CD8-positive, alpha-beta memory T cell (primary cell): ENCODE measurements at places on chromosomes 5 and 9. TPM values are rescaled to one million over a fixed set of nuclear protein-coding genes. Genes with fewer than 3 reads are reported as not detected.

Gene ELP1
- 38.7 TPM for total RNA-seq

Gene MUSK
- not detected for total RNA-seq

Gene HTR4
- not detected for total RNA-seq

Gene PTGDS
- total RNA-seq: 0.49 TPM

Gene YIPF5
- total RNA-seq: 40.8 TPM

Gene C5orf63
- total RNA-seq: 11.9 TPM

Gene CDX1
- not detected for total RNA-seq

GRCh38 chr5:5270958-5271785 lies 131.0 kb downstream of the ADAMTS16 start:
- no peak for DNase-seq

GRCh38 chr5:122187426-122187825 lies 58.1 kb downstream of the ZNF474 start:
- DNase-seq: no peak

- DNase-seq: no peak
Measured at GRCh38 chr9:4923580-4924544, 61.2 kb upstream of the JAK2 start.

DNA sequence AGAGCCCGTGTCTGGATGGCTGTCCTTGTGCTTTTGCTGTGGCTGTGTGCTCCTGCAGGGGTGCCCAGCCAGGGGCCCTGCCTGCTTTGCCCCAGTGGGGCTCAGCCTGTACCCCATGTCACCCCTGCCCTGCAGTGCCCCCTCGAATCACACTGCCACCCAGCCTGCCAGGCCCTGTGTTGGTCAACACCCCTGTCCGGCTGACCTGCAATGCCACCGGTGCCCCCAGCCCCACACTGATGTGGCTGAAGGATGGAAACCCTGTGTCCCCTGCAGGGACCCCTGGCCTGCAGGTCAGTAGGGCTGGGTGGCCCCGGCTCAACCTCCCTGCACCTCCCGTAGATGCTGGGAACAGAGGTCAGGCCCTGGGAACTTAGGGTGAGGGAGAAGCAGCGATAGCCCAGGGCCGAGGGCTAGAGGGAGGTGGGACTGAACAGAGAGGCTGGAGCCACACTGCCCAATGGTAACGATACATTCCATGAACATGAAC lies 82.8 kb upstream of the ASS1 start:
- no peak for DNase-seq

DNA sequence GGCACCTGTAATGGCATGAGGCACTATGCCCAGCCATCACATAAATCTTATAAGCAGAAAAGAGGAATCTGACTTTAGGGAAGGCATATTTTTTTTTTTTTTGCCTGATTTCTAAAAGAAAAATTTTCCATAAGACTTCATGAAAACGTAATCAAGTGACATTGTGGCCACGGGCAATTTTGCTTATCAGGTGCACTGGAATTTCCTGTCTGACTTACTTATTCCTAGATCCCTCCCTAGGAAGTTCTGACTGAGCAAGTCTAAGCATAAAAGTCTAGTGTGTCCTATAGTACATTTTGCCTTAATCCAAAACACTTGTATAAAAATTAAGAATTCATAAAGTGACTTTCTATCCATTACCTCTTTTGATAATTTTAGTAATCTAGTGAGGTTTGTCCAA lies 12.5 kb downstream of the C5orf46 start:
- no peak for DNase-seq

DNA sequence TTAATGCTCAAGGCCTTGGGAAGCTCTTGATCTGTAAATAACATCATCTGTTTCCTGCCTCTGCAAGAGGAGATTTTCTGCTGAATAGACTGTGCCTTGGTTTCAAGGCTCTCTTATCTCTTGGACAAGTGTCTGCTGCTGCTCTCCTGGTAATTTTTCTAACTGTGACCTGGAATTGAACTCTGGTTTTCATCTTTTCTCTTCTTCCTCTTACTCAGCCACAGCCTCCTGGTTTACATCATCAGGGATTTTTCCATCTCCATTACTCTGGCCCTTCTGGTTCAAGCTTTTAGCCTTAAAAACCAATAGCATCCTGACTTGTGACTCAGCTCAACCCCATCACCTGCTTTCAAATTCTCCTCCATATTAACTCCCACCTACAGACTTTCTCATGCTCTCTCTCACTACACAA lies 49.6 kb upstream of the ITGA1 start:
- DNase-seq: no peak

GRCh38 chr5:137516251-137516797 lies 17.2 kb upstream of the SPOCK1 start:
- no peak for DNase-seq

DNA sequence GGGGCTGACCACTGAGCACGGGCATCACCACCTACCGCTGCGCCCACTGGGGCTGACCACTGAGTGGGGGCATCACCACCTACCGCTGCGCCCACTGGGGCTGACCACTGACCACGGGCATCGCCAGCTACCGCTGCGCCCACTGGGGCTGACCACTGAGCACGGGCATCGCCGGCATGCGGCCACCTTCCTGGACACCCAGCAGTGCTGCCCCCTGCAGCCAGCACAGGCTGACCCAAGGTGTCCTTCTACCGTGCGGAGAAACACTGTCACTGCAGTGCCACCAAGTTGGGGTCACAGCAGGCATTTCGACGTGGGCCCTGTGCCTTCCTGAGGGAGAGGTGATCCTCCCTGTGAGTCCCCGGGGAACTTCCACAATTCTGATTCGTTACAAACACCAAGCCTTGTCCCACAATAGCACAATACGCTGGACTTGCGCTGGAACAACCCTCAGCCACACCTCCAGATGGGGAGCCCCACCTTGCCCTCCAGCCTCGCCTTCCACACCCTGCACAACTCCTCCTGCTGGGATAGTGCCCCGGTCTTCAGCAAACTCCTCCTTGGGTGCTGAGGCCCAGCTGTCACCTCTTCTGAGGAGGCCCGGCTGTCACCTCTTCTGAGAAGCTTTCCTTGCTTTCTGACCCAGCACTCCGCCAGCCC lies 90.3 kb upstream of the SARDH start:
- DNase-seq: no peak

DNA sequence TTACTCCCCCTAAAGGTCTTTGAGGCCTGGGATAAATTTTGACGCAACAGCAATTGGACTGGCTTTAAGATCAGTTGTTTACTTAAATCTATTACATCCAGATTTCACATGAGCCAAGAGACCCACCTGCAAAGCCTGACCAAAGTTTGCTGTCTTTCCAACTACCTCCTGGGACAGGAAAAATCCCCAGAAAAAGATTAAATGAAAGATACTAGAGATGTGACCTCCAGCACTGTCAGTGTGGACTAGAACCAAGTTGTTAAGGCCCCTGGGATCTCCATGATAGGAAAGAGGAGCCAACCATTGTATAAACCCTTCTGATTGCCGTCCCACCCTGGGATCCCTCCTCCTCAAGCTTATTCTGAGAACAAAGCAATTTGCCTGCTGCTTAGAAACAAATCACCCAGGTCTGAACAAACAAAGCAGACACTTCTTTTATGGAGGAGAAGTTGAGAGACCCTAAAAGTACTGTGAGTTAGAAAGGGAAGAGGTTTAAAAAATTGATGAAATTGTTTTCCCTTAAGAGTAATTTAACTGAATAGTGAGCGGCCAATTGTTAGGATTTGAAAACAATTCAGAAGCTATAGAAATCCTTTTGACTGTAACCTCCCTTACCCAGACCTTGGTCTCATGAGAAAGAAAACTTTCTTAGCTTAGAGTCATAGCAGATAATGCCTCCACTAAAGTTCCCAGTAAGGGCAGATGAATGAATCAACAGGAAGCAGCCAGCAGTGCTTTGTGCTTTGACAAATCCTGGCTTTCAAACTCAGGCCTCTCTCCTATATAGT lies 255.2 kb downstream of the TMEM167A start:
- DNase-seq: no peak

- no peak for DNase-seq
Measured at GRCh38 chr5:171542525-171543140, 123.2 kb downstream of the FGF18 start.
